ENCODE measurements at places on chromosomes 11 and 22. TPM values are rescaled to one million over a fixed set of nuclear protein-coding genes. Genes with fewer than 3 reads are reported as not detected.

- no peak overlapping the region for H3K4me3 ChIP-seq
- H3K27ac ChIP-seq: no peak overlapping the region
- H3K27me3 ChIP-seq: no peaks in the 10 kb centered on the region
- peaks cover 12% of the 10 kb centered on the region for H3K4me1 ChIP-seq
Observed at GRCh38 chr11:114309517-114309916, 13.3 kb downstream of the NNMT start.

DNA sequence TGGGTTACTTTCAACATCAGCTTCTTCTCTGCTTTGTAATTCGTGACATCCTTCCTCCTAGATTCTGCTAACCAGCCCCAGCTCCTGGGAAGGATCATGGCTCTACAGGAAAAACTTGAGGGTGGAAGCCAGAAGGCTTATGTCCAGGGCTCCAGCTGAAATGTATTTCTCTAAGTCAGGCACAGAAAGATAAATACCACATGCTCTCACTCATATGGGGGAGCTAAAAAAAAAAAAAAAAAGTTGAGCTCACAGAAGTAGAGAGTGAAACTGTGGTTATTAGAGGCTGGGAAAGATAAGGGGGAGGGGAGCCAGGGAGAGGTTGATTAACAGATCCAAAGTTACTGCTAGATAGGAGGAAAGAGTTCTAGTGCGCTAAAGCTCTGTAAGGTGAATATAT lies 74.9 kb downstream of the DSCAML1 start:
- DNase-seq: no peak
- no peaks in the 10 kb centered on the region for H3K4me1 ChIP-seq
- no peak overlapping the region for H3K27ac ChIP-seq
- H3K27me3 ChIP-seq: peaks cover 7% of the 10 kb centered on the region
- no peak overlapping the region for H3K4me3 ChIP-seq

GRCh38 chr11:15662285-15662684 lies 547.6 kb downstream of the INSC start:
- H3K36me3 ChIP-seq: no peaks in the 10 kb centered on the region
- peaks cover 12% of the 10 kb centered on the region for H3K4me1 ChIP-seq
- H3K27me3 ChIP-seq: no peaks in the 10 kb centered on the region
- H3K4me3 ChIP-seq: no peak overlapping the region

DNA sequence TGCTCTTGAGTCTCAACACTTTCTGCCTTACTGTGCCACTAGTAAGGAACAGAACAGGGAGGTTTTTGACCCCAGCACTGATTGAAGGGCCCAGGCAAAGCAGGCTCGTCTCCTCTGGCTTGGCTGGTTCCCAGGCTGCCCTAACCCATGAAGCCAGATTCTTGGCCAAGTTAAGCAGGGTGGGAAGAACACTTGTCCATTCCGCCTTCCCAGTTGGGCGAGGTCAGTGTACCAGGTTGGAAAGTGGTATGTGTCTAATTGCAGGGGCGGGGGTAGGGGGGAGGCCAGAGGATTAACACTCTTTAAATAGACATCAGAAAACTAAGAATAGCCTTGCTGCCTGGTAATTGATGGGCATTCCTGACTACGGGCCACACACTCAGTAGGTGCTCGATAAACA lies 14.4 kb downstream of the TIMP3 start:
- H3K4me3 ChIP-seq: no peak overlapping the region
- H3K36me3 ChIP-seq: peaks cover under 1% of the 10 kb centered on the region
- no peak for DNase-seq
- H3K27me3 ChIP-seq: no peaks in the 10 kb centered on the region
- no peaks in the 10 kb centered on the region for H3K4me1 ChIP-seq

DNA sequence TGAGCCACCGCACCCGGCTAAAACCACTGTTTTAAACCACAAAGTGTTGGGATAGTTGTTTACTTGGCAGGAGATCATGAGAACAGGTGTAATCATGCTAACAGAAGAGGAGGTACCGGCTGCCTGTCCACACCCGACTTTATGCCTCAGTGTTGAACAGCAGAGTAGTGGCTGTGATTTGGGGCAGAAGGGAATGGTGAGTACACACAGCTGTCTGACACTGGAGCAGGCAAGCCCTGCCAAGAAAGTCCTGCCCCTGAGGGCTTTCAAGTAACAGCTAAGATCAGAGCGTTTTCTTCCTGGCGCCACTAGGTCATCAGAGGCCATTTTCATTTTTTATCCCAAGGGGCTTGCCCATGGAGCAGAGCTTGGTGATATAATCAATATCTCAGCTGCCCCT lies 8.1 kb downstream of the CDKN1C start:
- H3K27ac ChIP-seq: no peak overlapping the region
- DNase-seq: no peak
- no peaks in the 10 kb centered on the region for H3K36me3 ChIP-seq

TRIM51 gene
- total RNA-seq: not detected

All from astrocyte (in vitro differentiated cells and primary cell).